ENCODE measurements at places on chromosomes 11 and 22.

DNA sequence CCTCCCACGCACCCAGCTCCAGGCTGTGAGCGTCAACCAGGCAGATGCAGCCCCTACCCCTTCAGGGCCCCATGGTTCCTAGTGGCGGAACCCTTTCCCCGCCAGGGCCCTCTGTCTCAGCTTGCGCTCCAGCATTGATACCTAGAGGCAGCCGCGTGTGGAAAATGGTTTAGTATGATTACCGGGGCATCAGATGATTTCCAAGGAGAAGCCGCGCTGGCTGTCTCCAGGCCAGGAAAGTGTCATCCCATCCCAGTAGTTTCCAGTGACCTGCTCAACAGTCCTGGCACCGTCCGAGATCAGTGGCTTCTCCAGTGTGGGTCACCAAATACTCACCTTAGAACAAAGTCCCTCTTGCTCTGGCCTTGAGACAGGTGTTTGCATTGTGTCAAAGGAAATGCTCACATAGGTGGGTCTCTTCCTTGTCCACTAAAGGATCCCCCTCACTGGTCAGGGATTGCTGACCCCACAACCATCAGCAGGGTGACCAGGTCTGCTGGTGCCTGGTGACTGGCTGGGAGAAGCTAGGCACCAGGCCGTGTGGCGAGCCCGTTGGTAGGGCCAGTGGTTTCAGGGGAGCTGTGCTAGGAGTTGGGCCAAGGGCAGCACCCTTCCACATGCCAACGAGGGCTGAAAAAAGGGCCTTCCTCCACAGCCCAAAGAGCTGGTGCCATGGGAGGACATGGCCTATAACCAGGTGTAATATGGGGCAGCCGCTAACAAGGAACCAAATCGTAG lies 109.4 kb downstream of the MORC2 start:
- no peak for DNase-seq

DNA sequence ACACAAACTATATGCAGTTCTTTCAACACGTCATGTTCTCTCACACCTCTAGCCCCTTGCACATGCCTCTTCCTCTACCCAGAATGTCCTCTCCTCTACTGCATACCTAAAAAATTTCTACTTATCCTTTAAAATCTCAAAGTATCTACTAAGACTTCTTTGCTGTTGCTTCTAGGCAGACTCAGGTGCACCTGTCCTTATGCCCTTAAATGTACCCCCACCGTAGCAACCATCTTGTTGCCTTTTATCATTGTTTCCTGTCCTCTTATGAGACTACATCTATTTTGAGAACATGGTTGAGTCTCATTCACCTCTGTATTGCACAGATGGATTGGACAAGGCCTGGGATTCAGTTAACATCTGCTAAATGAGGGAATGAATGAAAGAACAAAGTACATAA lies 134.1 kb downstream of the SERGEF start:
- no peak for DNase-seq

DNA sequence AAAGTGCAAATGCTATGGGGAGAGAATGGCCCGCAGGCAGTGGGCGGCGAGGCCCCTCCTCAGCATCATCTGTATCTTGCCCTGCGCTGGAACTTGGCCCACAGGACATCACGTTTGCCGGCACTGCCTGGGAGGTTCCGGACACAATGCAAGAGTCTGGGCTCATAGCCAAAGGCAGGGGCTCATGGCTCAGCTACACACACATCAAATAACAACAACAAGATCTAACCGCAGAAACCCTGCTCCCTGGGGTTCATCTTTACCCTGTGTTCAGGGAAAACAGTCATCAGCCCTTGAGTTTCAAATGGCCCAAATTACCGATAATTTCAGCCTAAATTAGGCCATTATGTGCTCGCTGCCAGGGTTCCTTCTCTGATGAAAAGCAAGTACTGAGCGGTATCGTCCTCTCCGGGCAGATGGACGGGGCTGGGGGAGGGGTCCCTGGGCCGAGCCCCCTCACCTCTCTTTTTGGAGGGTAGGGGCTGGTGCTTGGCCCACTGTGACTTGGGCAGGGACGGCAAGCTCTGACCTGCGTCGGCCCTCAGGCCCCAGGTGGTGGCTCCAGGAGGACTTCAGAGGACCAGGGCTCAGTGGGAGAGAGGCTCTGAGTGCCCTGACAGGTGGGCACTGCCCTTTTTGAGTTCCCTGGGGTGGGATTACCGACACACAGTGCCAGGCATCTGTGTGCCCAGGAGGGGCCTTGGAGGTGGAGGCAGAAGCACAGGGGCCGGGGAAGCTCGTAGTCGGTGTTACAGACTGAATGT lies 25.0 kb upstream of the GAL start:
- DNase-seq = no peak

DNA sequence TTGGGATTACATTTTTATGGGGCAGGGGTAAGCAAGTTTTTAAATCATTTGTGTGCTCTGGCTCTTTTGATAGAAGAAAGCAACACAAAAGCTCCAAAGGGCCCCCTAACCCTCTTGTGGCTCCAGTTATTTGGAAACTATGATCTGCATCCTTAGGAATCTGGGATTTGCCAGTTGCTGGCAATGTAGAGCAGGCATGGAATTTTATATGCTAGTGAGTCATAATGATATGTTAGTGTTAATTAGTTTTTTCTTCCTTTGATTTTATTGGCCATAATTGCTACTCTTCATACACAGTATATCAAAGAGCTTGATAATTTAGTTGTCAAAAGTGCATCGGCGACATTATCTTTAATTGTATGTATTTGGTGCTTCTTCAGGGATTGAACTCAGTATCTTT lies 10.1 kb downstream of the RAG1 start:
- DNase-seq = no peak

DNA sequence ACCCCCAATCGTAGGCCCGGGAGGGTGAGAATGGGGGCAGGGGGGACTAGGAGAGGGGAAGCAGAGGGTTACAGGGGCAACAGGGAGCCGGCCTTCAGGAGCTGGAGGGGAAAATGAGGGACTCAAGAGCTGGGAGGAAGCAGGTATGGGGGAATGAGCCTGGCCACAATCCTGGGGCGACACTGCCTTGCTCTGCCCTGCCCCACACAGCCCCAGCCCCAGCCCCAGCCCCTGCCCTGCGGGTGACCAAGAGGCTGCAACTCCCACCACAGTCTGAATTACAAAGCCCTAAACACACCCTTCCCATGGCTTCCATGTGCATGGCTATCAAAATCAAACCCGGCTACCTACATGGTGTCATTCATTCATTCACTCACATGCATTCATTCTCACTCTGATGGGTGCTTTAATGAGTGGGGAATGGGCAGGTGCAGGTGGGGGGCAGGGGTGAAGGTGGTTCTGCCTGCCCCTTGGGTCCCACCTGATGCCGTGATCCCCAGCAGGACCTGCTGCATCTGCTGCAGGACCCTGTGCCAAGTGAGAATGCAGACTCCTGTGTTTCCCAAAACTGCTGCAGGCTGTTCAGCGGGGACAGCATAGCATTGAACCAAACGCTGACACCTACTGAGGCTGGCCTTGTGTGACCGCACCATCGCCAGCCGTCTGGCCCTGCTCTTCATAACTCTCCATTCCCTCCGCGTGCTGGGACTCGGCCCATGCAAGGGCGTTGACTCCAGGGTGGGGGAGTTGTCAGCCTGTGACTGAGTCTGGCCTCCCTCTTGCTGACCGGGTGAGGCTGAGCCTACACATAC lies 9.5 kb upstream of the LINC01488 start:
- DNase-seq = no peak

DNA sequence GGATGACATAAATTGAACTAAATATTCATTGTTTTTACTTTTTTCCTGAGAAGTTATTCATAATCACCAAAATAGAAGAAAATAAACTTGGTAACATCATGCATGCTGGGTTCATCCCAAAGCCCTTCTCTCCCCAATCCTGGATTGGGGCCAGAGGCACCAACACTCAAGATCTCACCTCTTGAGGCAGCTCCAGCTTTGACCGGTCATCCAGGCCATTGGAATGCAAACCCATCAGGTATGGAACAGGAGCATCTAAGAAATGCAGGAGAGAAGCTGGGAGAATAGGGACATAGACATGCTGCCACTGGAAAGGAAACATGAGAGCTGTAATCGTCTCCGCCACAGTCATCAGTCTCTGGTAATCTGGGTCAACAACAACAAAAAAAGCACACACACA lies 71.8 kb downstream of the DENND5A start:
- DNase-seq = no peak

GRCh38 chr22:48262596-48263430 lies 1500.4 kb downstream of the TBC1D22A start:
- no peak for DNase-seq

GRCh38 chr11:47672283-47672730 lies 29.9 kb upstream of the MTCH2 start:
- no peak for DNase-seq

GRCh38 chr11:83456075-83456474 lies 169.9 kb upstream of the CCDC90B start:
- no peak for DNase-seq

- DNase-seq = no peak
These were observed 2.2 kb downstream of the RPL27A start for GRCh38 chr11:8684600-8685290.

DNA sequence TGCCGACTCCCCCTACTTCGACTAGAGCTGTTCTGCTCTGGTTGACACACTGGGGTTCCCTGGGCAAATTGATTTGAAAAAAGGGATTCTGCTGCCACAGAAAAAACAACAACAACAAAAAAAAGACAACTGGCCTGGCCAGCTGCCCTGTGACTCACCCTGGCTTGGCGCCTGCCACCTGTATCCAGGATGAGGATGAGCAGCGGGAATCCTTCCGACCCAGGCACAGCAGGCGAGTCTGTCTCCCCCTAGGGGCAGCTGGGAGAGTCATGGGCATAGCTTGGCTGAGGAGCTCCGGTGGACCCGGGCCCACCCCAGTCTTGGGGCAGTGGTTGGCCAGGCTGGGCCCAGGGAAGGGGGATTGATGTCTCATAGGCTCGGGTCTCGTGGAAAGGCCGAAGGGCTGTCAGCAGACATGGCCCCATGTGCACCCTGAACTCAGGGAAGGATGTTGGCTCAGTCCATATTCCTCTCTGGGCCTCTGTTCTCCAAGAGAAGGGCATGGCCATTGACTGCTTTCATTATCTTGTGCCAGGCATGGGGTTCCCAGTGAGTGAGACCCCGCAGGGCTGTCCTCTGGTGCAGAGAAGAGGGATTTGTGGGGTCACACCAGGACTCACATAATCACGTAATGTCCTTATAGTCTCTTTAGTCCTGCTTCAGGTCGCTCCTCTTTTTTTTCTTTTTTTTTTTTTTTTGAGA lies 10.4 kb upstream of the SUN2 start:
- DNase-seq = no peak

- no peak for DNase-seq
These were observed 18.4 kb downstream of the PTDSS2 start for GRCh38 chr11:468493-468892.

- no peak for DNase-seq
These were observed 17.0 kb upstream of the CHADL start for GRCh38 chr22:41257696-41258095.

DNA sequence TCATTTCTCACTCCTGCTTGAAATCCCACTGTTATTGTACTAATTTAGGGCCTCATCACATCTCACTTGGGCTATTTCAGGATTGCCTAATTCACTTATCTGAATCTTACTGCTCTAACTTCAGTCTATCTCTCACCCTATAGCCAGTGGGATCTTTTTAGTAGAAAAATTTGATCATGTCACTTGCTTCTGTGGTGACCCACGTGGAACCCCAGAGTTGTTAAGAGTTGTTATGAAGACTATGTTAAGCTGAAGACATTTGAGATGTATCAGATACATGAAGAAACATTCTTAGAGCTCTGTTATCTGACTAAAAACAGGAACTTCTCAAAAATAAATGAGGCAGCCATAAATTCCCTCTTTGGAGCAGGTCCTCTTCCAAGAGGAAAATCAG lies 1375.6 kb upstream of the TENM4 start:
- DNase-seq = no peak

DNA sequence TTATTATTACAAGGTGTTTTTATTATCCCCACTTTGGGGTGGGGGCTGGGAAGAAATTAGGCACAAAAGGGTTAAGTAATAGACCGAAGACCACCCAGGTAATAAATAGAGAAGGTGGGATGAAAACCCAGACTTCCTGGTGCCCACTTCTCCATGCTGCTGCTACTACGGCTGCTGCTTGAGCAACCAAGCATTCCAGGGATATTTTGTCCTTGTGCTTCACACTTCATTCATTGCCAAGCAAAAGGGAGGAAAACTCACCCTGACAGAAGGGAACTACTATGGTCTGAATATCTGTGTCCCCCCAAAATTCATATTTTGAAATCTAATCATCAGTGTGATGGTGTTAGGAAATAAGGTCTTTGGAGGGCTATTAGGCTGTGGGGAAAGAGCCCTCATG lies 470.9 kb upstream of the API5 start:
- DNase-seq = no peak

- no peak for DNase-seq
These were observed 50.7 kb downstream of the TP53I11 start for GRCh38 chr11:44899959-44900358.

GRCh38 chr22:45884201-45885062 lies 92.5 kb downstream of the WNT7B start:
- no peak for DNase-seq

- no peak for DNase-seq
These were observed 274.0 kb downstream of the BRD1 start for GRCh38 chr22:49553518-49554295.

DNA sequence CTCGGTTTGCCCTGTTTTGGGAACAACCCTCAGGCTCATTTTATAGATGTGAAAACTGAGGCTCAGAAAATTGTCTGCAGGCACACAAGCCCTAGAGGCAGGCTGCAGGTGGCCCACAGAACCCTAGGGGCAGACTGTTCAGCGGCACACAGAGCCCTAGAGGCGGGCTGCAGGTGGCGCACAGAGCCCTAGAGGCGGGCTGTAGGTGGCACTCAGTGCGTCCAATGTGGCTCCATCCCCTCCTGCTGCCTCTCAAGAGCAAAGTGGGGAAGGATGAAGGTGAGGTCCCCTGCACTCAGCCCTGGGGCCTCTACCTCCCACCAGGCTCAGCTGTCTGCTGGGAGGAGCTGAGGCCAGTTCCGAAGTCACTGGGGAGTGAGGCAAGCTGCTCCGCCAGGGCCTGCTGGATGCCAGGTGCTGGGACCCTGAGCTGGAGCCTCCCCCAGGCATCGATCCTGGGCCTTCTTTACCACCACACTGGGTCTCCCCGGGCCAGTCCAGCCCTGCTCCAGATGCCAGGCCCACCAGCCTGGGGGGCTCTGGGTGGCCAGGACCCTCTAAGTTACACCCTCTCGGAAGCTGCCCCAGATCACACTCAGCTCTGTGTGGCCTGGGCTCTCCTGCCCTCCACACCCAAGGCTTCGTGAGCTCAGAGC lies 2.3 kb downstream of the ACY3 start:
- peak; percentile 24 for DNase-seq

GRCh38 chr11:21603886-21604285 lies 589.0 kb upstream of the ANO5 start:
- DNase-seq = no peak

- DNase-seq = no peak
These were observed 151.7 kb downstream of the SWAP70 start for GRCh38 chr11:9815486-9816136.

- no peak for DNase-seq
These were observed 16.3 kb downstream of the PPFIBP2 start for GRCh38 chr11:7530013-7530640.

DNA sequence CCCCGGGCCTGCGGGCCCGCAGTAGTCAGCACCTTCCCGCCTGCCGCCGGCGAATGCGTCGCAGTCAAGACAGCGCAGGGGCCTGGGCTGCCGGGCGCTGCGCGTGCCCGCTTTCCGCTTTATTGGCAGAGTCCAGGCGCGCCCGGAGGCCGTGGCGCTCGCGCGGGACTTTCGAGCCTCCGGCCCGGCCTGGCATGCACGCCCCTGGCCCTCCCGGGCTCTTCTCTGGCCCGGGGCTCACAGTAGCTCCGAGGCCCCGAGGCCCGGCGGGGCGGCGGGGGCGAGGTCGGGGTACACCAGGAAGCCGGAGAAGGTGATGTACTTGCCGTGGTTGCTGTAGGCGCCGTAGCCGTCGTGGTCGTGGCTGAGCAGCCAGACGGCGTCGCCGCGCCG lies 3.1 kb downstream of the FAM180B start:
- DNase-seq = no peak

All from T-helper 22 cell (primary cell).